ENCODE measurements at places on chromosomes 12 and 14.

- no peak for DNase-seq
Observed at GRCh38 chr14:71586131-71586897, 345.9 kb upstream of the RGS6 start.

DNA sequence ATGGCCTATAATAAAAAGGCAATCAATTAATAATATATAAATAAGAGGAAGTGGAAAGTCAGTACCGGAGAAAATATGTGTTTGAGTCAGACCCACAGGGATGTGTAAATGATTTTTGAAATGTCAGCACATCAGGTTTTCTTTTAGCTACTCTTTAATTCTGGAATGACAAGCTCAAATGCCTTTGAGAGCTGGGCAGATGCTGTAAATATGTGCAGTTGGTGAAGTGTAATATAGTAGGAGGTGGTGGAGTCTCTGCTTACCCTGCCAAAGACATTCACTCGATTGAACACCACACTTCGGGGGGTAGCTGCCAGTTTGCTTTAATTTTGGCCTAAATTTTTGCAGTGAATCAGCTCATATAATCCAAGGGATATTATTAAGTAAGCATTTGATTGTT lies 93.0 kb downstream of the PLEKHA5 start:
- no peak for DNase-seq

DNA sequence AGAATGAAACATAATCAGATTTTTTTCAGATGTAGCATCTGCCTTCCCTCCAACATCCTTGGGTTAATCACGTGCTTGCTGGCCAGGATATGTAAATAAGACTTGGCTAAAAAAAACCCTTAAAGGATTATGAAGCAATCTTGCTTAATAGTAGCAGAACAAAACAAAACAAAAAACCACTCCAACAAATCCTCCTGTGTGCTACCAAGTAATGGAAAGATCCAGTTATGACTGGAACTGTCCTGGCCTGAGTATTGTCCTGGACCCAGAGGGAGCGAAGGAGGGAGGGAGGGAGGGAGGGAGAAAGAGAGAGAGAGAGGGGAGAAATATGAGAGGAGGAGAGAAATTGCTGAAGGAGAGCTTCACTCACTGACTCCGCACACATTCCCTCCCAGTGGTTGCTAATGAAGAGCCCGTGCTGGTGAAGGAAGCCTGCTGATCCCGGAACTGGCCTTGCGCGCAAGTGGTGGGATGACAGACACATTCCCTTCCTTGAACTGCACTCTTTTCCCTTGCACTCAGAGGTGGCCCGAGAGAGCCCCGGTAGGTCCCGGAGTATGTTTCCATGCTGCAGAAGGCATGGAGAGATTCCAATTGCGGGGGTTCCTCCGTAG lies 57.2 kb downstream of the HMGA2 start:
- DNase-seq, result no peak

DNA sequence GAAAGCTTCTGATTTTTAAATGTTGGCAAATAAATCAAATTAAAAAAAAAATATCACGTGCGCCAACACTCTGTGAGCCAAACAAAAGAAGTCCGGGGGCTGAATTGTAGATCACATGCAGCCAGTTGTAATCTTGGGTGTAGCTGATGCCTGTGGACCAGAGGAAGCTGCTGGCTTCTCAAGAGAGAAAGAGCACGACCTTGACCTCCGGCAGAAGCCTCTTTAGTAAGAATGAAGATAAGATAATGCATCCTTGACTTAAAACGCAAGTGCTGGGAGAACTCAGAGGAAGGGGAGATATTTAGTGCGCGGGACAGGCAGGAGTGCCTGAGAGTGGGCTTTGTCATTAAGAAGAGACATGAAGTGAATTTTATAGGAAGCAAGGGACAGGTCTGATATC lies 162.8 kb upstream of the TBX3 start:
- no peak for DNase-seq

DNA sequence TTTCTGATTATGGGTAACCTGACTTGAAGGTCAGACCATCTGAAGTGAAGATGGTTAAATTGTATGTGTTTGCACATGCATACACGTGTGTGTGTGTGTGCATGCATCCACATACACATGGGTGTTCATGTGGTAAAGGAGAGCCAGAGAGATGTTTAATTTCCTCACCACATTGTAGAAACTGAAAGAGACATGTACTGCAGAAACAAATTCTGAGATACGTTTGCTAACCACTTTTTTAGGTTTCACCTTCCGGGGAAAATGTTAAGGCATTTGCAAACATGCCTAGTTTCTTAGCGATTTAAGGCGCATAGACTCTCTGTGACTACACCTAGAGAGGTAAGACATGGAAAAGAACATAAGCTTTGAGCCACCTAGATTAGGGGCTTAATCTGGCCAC lies 362.9 kb downstream of the RAD51B start:
- no peak for DNase-seq

- DNase-seq, result no peak
Observed at GRCh38 chr12:13504074-13504473, 307.5 kb downstream of the EMP1 start.

GRCh38 chr12:107091989-107092641 lies 1.2 kb downstream of the CRY1 start:
- DNase-seq, result peak; percentile 58

- DNase-seq, result peak; percentile 66
Observed at GRCh38 chr12:40224439-40225291, at the start of gene LRRK2. Gene LRRK2 (plus strand): TSS chr12:40224997. CDS start chr12:40225132, 135 bp downstream.

- DNase-seq, result no peak
Observed at GRCh38 chr12:112126000-112126438, 659 bp downstream of the TRAFD1 start.

- DNase-seq, result no peak
Observed at GRCh38 chr14:103045371-103045869, 11.9 kb downstream of the CDC42BPB start.

DNA sequence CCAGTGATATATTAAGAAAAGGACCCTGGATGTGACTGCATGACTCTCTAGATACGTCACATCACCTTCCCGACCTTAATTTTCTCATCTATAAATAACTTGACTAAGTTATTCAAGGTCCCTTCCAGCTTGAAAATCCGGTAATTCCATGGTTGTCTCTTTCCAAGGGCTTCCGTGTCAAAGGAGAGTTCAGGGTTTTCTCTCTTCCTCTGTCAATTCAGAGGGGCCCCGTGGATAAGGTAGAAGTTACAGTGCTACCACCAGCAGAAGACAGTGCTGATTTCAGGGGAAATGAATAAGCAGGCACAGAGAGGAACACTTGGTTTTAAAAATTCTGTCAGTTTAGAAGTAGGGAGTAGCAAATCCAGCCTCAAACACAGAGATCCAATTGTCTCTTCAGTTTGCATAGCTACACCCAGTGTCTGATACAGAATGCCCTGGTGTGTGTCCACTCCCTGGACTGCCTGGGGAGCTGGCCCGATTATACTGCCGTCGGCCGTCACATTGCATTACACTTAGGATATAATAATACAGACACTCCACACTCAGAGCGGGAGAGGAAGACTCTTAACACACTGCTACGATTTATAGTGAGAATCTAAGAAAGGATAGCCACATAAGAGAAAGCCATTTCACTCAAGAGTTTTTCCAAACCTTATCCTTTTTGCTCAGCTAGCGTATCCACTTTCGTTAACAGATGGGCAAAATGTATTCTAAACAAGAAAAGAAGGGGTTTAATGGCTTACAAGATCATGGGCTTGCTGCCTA lies 54.7 kb upstream of the GTF2A1 start:
- peak; percentile 37 for DNase-seq

- DNase-seq, result no peak
Observed at GRCh38 chr14:72714094-72714493, 179.8 kb downstream of the DPF3 start.

- no peak for DNase-seq
Observed at GRCh38 chr14:89444516-89445125, 27.6 kb upstream of the FOXN3 start.

- DNase-seq, result peak; percentile 75
Observed at GRCh38 chr12:6532927-6533652, 1.2 kb upstream of the GAPDH start.

DNA sequence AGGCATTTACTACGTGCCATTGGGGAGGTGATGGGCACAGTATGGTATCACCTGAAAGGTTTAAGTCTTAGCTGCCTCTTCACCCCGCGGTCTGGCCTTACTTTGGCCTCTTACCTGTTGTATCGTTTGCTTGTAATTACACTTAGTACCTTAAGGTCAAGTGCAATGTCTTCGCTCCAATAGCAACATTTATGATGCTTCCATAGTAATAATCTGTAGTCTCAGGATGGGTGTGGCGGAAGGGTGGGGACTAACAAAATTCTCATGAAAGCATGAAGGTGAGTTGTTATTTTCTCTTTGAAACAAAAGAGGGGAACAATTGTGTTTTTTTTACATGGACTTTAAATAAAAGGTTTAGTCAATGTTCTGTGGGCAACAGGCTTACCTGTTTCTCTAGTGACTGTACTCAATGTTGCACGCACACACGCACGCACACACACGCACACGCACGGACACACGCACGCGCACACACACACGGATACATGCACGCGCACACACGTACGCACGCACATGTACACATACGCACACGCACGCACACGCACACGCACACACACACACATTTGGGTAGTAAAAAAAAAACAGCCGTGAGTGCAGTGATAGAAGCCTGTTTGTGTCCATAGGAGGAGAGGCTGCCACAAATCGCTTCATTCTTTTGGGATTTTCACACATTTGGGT lies 91.4 kb downstream of the DNAH10 start:
- DNase-seq, result no peak

DNA sequence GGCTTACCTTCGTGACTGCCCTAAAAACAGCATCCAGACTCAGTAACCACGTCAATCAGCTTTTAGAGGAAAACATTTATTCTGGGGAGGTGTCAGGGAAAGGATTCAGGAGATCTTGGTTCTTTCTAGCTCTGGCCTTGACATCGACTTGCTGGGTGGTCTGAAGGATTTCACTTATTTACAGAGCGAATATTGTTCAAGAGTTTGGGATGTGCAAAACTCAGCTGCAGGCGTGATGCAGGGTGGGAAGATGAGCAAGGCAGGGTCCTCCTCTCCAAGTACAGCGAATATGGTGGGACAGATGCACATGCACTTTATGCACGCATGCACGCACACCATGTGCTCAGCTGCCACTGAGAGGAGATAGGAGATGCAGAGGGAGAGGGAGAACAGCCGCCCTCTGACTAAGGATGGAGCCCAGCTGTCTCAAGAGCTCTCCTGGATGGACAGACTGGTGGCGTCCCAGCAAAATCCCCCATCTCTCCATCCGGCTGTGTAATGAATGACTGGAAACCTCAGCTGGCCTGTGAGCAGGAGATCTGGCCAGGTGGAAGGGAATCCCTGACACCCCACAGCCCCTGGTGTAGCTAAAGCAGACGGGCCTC lies 24.4 kb upstream of the BDKRB1 start:
- no peak for DNase-seq

GRCh38 chr12:80217011-80217535 lies 117.7 kb downstream of the OTOGL start:
- DNase-seq, result peak; percentile 41

DNA sequence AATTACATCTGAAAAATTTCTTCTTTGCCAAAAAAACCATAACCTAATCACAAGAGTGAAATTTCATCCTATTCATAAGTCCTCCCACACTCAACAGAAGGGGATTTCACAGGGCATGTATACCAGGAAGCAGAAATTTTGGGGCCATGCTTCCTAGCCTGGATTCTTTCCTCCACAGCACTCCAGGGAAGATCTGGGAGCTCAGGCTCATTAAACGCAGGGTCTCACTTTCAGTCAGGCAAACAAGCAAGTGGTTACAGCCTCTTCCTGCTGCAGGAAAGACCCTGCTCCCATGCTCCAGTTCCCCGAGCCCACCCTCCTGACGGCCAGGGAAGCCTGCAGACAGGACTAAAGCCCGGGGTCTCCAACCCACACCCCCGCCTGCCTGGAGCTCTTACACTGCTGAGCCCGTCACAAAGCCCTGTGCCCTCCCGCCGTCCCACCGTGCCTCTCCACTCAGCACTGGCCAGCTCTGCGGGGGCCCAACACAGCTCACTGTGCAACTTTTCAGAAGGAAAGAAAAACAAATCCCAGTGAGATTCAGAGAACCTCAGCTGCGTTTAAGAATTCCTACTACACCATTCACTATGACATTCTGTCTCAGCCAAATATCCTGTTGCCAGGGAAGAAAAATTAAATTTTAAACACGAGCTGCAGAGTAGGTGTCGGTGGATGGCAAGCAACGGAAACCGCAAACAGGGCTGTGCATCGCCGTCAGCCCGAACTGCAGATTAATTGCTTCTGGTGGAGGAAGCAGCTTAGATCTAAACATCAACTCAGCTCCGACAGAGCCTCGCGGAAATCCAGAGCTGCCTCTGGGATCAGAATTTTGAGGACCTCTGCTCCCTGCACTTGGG lies 106.7 kb upstream of the SFSWAP start:
- DNase-seq, result no peak

- no peak for DNase-seq
Observed at GRCh38 chr14:23601845-23602180, 23.2 kb upstream of the JPH4 start.

GRCh38 chr12:120584343-120585149 lies 3.3 kb upstream of the POP5 start:
- DNase-seq, result peak; percentile 43

DNA sequence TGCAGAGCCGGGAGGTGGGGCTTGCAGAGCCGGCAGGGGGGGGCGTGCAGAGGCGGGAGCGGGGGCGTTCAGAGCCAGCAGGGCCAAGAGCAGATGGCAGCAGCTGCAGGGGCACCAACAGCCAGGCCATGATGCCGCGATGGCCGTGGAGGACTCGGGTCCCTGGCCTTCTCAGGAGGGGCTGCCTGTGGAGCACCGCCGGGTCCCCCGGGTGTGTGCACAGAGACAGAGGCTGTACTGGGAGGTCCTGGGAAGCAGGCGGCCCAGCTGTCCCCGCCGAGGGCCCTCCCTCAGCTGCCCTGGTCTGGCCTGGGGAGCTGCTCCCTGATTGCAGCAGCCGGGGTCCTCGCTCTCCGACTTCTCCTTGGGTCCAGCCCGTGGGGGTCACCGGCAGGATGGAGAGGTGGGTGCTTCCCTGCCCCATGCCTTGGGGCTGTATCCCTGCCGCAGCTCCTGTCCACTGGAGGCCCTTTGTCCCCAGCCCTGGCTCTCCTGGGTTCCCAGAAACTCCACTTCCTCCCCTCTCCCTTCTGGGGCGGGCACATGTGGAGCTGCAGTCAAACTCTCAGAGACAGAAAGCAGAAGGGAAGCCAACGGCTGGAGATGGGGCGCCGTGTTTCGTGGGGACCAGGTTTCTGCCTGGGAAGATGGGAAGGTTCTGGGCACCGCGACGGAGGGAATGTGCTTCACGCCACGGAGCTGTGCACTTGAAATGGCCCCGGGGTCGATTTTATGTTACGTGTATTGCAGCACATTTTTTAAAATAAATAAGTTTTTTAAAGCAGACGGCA lies 75.8 kb upstream of the GALNT9 start:
- DNase-seq, result no peak

DNA sequence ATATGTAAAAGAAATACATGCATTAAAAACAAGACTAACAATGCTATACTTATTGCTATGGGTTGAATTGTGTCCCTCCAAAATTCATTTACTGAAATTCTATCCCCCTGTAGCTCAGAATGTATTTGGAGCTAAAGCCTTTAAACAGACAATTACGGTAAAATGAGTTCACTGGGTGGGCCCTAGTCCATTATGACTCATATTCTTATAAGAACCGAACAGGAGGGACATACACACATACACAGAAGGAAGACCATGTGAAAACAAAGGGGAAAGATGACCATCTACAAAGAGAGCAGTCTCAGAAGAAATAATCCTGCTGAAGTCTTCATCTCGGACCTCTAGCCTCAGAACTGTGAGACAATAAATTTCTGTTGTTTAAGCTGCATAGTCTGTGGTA lies 77.1 kb upstream of the ANKS1B start:
- DNase-seq, result no peak

All from WERI-Rb-1 (cell line).